ENCODE measurements at places on chromosomes 12 and 14.

- no peak for DNase-seq
Observed at GRCh38 chr14:71198687-71199086, 291.4 kb downstream of the PCNX1 start.

DNA sequence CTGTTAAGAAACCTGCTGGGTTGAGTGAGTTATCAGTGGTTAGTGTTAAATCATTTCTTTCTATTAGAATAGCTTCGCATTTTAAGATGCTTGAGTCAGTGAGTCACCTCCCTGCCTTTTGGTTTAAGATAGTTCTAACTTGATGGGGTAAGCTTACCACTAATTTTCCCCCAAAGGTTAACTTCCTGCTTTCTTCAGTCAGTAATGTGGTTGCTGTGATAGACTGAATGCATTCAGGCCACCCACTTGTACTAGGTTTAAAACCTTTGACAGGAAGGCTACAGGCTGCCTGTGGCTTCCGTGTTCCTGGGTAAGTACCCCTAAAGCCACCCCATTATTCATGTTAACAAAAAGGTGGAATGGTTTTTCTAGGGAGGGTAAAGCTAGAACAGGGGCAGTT lies 25.3 kb downstream of the CLEC2A start:
- DNase-seq = no peak

- no peak for DNase-seq
Observed at GRCh38 chr12:15853877-15854276, 28.3 kb upstream of the STRAP start.

GRCh38 chr12:122942637-122943036 lies 23.6 kb downstream of the ABCB9 start:
- DNase-seq = no peak

DNA sequence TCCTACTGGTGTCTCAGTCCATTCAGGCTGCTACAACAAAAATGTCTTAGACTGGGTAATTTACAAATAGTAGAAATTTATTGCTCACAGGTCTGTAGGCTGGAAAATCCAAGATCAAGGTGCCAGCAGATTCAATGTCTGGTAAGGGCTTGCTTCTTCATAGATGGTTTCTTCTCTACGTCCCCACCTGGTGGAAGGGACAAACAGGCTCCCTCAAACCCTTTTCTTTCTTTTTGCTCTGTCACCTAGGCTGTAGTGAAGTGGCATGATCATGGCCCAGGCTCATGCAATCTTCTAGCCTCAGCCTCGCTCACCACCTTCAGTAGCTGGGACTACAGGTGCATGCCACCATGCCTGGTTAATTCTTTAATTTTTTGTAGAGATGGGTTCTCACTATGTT lies 106.8 kb upstream of the RPH3A start:
- peak; percentile 16 for DNase-seq

- DNase-seq = no peak
Observed at GRCh38 chr14:95046711-95047681, 110.3 kb downstream of the DICER1 start.

GRCh38 chr12:105279460-105280056 lies 43.6 kb upstream of the APPL2 start:
- DNase-seq = no peak

- DNase-seq = peak; percentile 32
Observed at GRCh38 chr14:90577661-90578282, 180.9 kb downstream of the CALM1 start.

- peak; percentile 23 for DNase-seq
Observed at GRCh38 chr12:109606320-109607028, 32.9 kb downstream of the MVK start.

GRCh38 chr12:49017891-49018260 lies 700 bp downstream of the PRKAG1 start:
- no peak for DNase-seq

DNA sequence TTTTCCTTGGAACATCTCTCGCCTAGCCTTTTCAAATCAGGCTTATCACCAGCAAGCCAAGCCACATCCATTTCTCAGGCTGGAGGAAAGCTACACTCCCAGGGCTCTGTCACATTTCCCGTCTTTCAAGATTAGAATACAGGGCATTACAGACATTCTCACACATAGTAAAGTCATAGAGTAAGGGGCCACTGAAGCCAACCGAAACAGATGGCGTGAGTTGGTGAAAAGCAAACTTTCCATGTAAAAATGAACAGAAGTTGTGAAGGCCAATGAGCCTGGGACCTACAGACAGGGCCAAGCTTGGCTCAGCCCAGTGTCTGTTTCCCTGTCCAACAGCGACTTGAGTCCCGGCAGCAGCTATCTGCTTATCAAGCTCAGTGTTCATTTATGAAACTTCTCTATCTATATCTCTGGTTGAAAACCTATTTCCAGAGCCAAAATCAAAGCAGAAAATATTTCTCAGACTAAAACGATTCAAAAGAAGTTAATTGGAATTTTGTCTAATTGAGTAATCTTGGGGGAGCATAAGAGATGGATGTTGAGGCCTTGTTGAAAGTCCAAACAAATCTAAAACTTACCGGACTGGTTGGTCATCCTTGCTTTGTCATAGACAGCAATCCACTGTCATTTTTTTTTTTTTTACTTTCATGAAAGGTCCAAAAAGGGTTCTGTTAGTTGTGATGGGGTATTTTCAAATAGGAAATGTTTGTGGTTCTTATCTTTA lies 105.6 kb downstream of the DAAM1 start:
- no peak for DNase-seq

GRCh38 chr14:50083467-50084337 lies 32.7 kb downstream of the VCPKMT start:
- no peak for DNase-seq

DNA sequence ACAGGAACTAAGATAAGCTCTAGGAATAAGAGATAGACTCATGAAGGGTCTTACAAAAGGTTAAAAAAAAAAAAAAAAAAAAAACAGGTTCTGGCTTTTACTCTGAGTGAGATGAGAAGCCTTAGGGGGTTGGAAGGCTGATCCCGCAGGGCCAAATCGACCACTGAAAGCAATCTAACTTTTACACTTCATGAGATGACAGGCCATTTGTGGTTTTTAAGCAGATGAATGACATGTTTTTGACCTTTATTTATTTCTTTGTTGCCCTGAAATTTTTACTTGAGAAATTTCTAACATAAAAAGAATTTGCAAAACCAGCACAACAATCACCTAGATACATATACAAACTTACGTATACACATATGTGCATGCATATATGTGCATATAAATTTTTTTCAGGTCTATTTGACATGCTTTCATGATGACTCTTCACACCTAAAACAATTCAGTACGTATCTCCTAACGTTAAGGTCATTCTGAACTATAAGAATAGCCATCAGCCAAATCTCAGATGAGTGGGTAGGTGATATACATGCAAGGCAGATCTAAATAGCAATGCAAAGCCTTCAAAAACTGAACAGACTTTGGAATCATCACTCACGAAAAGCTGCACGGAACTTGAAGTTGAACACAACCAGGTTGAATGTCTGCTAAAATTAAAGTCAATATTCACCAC lies 87.0 kb downstream of the R3HDM2 start:
- no peak for DNase-seq

- no peak for DNase-seq
Observed at GRCh38 chr14:58078068-58078467, 73.9 kb downstream of the ARMH4 start.

- no peak for DNase-seq
Observed at GRCh38 chr14:60753264-60754119, 18.9 kb downstream of the MNAT1 start.

DNA sequence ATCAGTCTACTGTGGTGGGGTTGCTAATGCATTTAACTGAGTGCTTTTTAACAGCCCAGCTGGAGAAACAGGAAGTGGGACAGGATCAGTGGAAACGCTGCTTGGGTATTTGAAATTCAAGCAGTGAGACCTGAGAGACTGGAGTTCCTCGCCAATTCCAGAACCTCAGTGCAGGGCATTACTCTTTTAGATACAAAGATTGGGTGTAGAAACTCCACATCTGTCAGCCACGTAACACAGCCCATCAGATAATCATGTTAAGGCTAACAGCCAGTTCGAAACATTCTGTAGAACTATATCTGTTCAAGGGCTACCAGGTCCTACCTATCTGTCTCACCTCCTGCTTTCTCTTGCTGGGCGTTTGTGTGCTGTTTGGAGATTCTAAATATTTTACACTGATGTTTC lies 45.5 kb downstream of the RAD52 start:
- DNase-seq = no peak

GRCh38 chr14:104005489-104005888 lies 63.2 kb upstream of the RD3L start:
- no peak for DNase-seq

GRCh38 chr14:61369454-61369810 lies 48.1 kb downstream of the PRKCH start:
- DNase-seq = no peak

- no peak for DNase-seq
Observed at GRCh38 chr12:15469356-15469755, 147.0 kb downstream of the PTPRO start.

GRCh38 chr14:67060546-67060945 lies 128.7 kb upstream of the GARIN2 start:
- DNase-seq = no peak

GRCh38 chr12:62698701-62699101 lies 232.1 kb downstream of the MON2 start:
- no peak for DNase-seq

DNA sequence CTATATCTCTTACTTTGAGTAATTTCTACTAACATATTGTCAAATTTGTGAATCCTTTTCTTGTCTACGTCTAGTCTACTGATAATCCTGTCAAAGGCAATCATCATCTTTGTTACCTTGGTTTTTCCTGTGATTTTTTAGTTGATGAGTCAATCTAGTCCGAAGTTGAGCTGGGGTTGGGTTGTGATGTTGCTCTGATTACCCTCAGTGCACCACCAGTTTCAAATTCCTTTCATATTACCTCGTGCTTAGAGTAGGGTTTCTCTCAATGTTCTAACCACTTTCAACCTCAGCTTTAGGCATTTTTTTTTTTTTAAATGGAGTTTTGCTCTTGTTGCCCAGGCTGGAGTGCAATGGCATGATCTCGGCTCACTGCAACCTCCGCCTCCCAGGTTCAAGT lies 186.8 kb downstream of the BTG1 start:
- no peak for DNase-seq

DNA sequence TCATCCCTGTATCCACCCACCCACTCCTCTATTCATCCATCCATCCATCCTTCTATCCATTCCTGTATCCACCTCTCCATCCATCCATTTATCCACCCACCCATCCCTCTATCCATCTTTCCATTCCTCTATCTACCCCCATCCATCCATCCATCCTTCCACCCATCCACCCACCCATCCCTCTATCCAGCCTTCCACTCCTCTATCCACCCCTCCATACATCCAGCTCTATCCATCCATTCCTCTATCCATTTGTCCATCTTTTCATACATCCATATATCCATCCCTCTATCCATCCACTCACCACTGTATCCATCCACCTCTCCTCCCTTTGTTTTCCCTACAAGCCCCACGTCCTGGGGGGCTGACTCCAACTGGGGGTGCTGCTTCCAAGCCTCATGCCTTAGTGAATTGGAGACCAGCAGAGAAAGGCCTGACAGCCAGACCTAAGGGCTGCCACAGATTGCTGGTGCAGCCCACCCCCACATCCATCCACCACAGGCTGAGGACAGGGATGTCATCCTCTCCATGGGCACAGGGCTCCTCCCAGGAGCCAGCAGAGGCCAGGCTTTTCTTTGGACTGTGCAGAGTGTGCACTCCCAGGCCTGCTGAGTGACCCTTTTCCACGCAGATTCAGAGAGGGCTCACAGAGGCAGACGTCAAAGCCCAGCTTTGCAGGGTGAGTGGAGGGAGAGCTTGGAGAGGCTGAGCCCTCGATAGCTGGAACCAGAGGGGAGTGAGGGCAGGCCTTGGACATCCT lies 18.9 kb upstream of the GPR132 start:
- DNase-seq = no peak

DNA sequence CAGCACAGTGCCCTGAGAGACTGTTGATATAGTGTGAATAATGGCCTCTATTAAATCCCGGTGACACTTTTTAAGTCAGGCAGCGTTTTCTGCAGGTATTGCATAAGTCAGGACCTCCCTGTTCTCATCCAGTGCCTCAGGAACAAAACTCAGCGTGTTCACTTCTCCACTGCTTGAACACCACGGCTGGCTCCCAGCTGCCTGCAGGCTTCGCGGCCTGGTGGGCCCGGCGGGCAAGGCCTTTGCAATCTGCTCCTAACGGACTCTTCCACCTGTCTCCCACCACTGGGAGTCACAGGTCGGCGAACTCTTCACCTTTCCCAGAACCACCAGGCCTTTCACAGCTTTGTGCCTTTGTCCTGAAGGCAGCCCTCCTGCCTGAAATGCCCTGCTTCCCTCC lies 18.7 kb downstream of the RFX4 start:
- no peak for DNase-seq

Measured in NCI-H446 treated with DMSO at 0.1 percent for 48 hours (cell line).